ENCODE measurements at places on chromosomes 7 and 10. TPM values are rescaled to one million over a fixed set of nuclear protein-coding genes. Genes with fewer than 3 reads are reported as not detected.

- no peak for DNase-seq
Measured at GRCh38 chr10:5890452-5890915, 441 bp downstream of the FBH1 start.

DNA sequence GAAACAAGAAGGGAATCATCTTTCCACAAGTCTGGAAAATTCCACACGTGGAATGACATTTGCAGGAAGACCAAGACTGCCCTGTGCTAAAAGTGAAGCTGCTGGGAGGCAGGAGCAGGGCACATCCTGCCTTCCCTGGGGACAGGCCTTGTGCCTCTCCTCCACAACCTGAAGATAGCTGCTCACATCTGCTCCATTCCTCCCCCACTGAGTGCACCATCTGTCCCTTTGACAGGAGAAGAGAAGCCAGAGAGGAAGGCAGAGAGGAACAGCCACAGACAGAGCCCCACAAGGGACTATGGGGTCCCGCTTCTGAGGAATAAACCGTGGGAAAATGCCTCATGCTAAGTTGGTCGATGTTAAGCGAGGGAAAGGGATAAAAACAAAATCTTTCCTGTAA is 15.9 kb upstream of the FAM171A1 start:
- DNase-seq = no peak

DNA sequence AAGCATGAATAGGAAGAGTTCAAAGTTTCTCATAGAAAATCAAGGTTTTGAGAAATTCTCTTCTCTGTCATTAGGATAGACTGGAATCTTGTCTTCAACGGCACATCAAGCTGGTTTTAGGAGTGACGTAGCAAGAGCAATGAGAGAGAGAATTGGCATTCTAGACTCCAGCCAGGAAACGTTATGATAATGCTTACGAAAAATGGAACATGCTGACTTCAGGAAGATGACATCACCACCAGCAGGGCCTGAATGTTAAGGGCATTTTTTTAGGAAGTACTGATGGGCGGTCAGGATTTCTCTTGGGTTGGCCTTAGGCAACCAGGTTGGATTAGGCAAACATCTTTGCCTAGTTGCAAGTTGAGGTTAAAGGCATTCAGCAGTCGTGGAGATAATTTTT is 213.2 kb upstream of the CTBP2 start:
- DNase-seq = no peak

LRGUK gene
- 1.8 TPM for total RNA-seq

DNA sequence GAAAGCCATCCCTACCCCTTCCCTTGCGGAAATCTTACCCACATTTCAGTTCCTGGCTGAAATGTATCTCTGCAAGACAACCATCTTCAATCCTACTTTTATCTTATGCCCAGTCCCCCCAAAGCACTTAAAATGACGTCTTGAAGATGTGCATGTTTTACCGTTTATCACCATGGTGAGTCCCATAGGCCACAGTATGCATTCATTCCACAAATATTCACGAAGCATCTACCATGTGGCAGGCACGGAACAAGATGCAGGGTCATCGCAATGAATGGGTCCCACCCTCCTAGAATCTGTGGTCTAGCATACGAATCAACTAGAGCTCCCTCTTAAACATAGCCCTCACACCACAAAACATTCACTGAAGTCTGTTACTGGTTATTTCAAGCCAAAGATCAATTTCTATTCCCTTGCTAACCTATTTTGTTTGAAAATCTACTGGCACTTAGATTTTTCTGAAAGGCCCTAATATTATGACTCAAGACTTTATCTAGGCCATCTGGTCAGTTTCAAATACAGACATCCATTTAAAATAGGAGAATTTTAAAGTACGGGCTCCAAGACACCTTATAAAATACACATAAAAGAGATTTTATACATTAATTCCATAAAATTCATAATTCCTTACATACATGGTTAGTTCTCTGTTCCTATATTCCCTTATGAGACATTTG is 99.4 kb downstream of the PARD3 start:
- no peak for DNase-seq

DNA sequence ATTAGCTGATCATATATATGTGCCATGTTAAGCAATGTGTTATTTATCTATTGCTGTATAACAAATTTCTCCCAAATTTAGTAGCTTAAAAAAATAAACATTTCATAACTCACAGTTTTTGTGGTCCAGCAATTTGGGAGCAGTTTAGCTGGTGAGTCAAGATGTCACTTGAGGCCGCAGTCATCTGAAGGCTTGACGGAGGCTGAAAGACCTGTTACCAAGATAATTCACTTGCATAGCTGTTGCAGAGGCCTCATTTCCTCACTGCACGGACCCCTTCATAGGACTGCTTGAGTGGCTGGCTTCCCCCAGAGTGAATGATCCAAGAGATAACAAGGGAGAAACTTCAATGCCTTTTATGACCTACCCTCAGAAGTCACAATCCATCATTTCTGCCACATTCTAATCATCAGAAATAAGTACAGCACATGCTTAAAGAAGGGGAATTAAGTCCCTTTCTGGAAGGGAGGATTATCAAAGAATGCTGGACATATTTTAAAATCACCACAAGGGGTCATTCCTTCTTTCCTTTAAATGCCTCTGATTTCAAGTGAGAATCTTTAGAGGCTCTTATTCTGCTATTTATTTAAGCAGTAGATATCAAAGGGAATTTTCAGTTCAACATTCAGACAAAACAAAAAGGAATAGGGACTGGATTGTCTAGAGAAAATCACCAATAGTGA is 10.5 kb upstream of the SRPK2 start:
- no peak for DNase-seq

DNA sequence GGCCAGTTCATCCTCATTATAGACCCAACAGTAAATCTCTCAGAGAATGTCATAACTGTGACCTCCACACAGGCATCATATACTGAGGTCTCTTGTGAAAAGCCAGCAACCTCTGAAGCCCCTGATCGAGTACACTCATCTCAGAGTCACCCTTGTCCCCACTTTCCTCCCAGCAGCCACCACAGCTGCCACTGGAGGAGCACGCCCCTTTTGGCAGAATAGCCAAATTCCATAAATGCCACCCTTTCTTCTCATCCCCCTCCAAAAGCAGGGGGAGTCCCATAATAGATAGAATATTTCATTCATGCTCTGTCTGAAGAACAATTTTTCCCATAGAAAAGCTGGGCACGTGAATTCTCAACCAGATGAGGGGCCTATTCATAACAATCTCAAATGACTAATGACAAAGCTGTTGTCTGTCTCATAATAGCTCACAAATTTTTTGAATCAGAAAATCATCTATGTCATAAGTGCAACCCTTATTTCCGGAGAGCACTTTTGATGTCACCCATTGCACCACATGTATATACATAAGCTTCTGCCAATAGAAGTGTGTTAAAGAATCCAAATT is 47.4 kb downstream of the SGMS1 start:
- DNase-seq = no peak

DDC gene
- total RNA-seq = 3.0 TPM

HHEX gene
- total RNA-seq = 19.5 TPM

DNA sequence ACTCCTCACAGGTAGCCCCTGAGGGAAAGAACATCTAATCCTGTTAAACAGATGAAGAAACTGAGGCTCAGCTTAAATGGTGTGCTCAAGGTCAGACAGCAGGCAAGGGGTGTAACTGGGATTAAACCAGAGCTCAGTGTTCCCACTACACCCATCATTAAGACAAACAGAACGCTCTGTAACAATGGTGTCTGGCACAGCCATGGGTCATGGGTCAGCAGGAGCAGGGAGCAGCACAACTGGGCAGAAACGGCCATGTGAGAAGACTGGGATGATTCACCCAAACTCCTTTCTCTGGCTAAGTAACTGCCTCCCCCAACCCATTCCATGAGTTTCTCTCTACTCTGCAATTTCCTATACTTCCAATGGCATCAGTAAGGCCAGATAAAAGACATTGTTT is 85.5 kb upstream of the PDE1C start:
- no peak for DNase-seq

DNA sequence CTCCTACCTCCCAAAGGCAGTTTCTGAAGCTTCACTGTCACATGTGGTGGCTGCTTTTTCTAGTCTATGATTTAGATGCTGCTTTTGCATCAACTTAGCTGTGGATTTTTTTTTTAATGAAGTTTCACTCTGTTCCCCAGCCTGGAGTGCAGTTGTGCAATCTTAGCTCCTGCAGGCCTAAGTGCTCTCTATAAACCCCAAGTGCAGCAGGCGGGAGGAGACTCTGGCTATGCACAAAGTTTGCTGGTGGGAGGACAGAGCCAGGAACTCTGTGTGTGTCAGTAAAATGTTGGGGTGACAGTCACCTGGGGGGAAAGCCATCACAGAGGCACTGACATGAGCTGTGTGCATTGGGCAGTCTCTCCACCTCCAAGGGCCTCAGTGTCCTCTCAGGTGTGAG is 138.8 kb upstream of the FAM20C start:
- DNase-seq = peak; percentile 55

- no peak for DNase-seq
Measured at GRCh38 chr10:95431900-95432342, 129.2 kb downstream of the SORBS1 start.

TAS2R4 gene
- total RNA-seq = 2.0 TPM

OR2A12 gene
- not detected for total RNA-seq

SYCE1 gene
- total RNA-seq = 0.74 TPM

All from lower lobe of right lung (tissue), 2 donors.